ENCODE measurements at places on chromosomes 6 and 20.

GRCh38 chr6:93021235-93021915 is 398.0 kb downstream of the EPHA7 start:
- DNase-seq: no peak

GRCh38 chr6:1504465-1504864 is 105.2 kb upstream of the FOXC1 start:
- no peak for DNase-seq

DNA sequence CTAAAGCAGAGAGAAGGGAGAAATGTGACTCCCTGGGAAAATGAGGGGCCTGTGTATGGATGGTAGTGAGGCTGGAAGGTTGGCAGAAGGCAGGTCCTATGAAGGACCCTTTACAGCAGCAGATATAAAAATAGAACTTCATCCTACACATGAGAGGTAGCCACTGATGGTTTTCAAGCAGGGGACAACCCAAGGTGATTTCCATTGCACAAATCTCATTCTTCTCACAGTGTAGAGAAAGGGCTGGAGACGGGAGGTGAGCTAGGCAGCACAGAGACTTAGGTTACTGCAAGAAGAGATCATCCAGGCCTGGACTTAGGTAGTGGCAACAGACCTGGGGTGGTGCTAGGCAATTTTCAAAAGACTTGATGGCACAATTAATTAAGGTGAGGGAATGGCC is 30.7 kb downstream of the TRAM2 start:
- no peak for DNase-seq

- DNase-seq: no peak
These were observed 723.9 kb downstream of the KHDRBS2 start for GRCh38 chr6:61562098-61562497.

- peak; percentile 56 for DNase-seq
These were observed 206.0 kb upstream of the FOXQ1 start for GRCh38 chr6:1105833-1106400.

- DNase-seq: peak; percentile 3
These were observed 239.2 kb downstream of the KCNQ5 start for GRCh38 chr6:72861059-72861458.

DNA sequence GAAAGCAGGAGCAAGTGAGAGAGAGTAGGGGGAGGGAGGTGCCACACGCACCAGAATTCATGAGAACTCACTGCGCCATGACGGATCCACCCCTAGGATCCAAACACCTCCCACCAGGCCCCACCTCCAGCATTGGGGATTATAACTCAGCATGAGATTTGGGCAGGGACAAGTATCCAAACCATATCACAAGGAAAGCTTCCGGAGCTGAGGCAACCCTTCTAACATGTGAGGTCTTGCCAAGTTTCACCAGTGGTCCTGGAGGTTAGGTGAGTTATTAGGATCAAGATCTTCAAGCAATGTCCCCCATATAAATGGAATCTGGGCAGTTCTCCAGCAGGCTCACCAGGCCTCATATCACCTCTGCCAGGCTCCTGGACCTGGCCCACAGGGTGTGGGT is 308.4 kb downstream of the NRN1 start:
- DNase-seq: no peak

DNA sequence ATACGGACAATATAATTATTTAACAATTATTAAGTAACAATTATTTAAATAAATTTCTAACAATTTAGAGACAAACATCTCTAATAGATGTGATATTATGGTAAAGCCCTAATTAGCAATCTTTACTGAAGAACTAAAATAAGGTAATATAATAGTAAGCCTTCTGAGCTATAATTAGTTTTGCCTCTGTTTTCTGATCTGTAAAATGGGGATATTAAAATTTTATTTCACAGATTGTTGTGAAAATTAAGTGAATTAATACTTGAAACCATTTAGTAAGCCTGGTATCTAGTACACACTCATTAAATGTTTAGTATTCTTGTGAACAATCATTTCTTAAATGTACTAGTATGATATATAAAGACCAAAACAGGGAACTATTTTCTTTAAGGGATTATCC is 70.3 kb downstream of the CDK19 start:
- no peak for DNase-seq

- no peak for DNase-seq
These were observed 1.5 kb downstream of the E2F1 start for GRCh38 chr20:33684533-33685327.

DNA sequence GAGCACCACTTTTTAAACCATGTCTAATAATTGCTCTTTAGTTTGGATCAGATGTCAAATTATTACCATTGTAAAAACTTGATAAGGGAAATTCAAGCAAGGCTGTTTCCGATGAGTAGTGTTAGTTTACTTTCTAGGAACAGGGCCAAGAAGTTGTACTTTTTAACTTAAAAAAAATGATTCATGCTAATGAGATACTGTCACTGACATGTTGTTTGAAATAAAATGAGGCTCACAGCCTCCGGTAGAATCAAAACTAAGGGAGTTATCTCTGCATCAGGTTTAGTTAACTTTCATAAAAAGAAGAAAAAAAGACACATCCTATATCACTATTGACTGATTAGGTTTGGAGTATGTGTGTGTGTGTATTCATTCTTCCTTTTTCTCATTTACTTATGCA is 55.2 kb upstream of the SUPT3H start:
- no peak for DNase-seq

- no peak for DNase-seq
These were observed 21.7 kb downstream of the MDFI start for GRCh38 chr6:41659935-41660334.

DNA sequence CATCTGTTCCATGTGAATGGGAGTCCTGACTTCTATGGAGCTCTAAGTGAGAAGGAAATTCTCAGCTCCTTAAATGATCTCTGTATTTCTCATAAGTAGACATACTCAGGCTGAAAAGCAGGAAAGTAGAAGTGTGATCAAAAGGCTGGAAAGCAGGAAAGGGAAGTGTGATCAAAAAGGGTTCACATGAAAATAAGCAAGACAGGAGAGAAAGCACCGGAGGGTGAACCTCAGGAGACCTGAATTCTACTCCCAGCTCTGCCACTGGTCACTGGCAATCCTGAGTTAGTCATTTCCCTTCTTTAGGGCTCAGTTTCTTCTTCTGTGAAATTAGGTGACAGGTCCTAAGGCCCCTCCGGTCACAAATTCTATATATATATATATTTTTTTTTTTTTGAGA is 55.5 kb upstream of the TRERF1 start:
- no peak for DNase-seq

GRCh38 chr20:51562332-51563173 is 20.0 kb upstream of the NFATC2 start:
- peak; percentile 88 for DNase-seq

- no peak for DNase-seq
These were observed 555 bp upstream of the ZBTB46 start for GRCh38 chr20:63831646-63831992.

DNA sequence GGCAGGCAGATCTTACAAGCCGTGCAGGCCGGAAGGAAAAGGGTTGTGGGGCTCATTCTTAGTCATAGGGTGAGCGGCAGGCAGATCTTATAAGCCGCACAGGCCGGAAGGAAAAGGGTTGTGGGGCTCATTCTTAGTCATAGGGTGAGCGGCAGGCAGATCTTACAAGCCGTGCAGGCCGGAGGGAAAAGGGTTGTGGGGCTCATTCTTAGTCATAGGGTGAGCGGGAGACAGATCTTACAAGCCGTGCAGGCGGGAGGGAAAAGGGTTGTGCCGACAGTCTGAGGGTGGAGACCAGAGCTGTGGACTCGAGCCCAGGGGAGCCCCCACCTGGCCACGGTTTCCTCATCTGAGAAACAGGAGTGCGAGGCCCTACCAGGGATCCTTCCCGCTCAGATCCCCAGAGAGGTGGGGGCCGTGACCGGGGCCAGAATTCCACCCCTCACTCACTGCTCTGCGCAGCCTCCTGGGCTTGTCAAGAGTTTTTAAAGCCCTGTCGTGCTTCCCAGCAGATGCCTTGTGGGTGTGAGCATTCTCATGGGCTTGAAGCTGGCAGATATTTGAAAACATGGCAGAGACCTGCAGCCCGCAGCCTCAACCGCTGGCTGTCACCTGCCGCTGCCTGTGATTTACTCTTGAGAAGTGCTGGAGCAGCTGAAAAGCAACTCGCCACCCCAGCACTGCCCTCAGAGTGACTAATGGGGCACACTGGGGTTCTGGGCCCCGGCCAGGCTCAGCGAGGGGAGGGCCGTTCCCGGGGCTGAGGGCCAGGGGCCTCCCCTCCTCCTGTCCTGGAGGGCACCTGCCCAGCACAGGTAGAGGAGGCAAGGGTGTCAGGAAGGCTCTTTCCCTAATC is 31.9 kb downstream of the NTSR1 start:
- DNase-seq: peak; percentile 79

DNA sequence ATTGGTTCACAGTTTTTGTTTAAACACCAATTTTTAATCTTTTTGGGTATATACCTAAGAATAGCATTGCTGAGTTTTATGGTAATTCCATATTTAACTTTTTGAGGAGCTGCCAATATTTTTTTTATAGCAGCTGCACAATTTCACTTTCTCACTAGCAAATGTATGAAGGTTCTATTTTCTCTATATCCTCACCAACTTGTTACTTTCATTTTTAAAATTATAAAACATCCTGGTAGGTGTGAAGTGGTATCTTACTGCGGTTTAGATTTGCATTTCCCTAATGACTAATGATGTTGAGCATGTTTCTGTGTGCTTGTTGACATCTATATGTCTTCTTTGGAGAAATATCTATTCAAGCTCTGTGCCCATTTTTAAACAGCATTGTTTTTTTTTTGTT is 452.1 kb downstream of the GRIK2 start:
- DNase-seq: no peak

DNA sequence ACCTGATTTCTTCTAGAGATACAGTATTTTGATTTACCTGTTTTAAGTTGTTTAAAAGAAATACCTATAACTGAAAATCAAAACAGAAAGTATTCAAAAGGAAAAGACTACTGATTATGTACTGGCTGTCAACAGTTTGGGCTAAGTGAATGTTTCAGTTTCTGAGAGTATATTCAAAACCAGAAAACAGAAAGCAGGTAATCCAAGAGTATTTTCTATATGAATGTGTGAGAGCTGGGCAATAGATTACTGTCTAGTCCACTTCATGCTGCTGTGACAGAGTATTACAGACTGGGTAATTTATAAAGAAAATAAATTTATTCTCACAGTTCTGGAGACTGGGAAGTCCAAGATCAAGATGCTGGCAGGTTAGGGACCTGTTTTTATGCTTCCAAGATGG is 261.0 kb downstream of the ARHGAP18 start:
- DNase-seq: no peak

- DNase-seq: no peak
These were observed 1.9 kb downstream of the TOMM34 start for GRCh38 chr20:44958276-44958675.

- DNase-seq: no peak
These were observed 734 bp downstream of the MMS22L start for GRCh38 chr6:97282238-97282725.

DNA sequence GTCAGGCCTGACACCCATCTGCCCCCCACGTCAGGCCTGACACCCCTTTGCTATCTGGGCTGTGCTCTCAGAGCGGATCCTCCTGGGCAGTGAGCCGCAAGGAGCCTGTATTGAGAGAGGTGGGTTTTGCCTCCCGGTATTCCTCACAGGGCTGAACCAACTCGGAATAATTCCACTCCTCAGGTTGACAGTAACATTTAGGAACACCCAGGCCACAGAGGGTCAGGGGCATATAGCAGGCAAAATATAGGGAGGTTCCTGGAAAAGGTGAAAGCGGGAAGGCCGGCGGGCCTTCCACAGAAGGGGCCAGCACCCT is 6.8 kb upstream of the FGD2 start:
- no peak for DNase-seq

GRCh38 chr6:6942091-6942490 is 165.7 kb upstream of the RREB1 start:
- DNase-seq: no peak

DNA sequence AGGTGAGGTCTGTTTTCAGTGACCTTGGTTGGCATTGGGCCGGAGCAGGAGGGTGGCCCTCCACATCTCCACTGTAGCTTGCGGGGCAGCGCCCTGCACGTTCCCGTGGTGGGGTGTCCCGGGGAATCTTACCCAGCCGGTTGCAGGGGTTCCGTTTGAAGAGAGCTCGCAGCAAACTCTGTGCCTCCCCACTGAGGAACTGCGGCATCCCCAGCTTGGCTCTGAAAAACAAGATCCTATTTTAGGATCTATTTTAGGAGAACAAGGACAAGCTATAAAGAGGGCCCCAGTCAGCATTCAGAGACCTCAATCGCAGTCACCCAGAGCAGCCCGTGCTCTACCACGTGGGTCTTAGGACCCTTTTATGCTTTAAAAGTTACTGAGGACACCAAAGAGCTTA is 97.8 kb downstream of the RAMACL start:
- no peak for DNase-seq

- DNase-seq: no peak
These were observed 181.1 kb upstream of the TENT5A start for GRCh38 chr6:81933608-81934051.

- DNase-seq: peak; percentile 62
These were observed at the start of gene ZBTB2 for GRCh38 chr6:151391471-151392413. TSS of gene ZBTB2 (minus strand) at chr6:151391559. CDS start at chr6:151373637, 17,922 bp downstream.

GRCh38 chr20:45017857-45018256 is 51.5 kb downstream of the STK4 start:
- peak; percentile 11 for DNase-seq

DNA sequence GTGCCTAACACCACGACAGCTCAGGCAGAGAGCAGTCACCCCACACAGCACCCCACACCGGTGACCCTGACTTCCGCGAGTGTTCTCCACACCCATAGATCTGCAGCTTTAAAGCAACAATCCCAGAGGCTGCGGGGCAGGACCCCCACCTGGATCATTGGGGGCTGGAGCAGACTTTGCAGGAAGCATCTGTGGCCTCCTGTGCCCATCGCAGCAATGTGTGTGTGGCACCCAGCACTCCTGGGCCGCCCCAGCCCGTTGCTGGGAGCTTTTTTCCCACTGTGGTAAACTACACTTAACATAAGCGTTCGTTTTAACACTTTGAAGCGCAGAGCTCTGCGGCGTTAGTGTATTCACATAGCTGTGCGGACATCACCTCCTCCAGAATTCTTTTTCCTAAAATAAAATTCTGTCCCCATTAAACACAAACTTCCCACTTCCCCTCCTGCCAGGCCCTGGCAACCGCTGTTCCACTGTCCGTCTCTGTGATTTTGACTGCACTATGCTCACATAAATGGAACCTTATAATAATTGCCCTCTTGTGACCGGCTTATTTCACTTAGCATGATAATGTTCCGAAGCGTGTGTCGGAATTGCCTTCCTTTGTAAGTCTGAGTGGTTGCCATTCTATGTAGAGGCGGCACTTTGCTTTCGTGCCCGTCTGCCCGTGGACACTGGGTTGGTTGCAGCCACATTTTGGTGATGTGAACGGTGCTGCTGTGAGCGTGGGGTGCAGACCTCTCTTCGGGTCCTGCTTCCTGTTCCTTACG is 382.5 kb downstream of the CDH4 start:
- no peak for DNase-seq

GRCh38 chr20:33822991-33823390 is 11.8 kb downstream of the CHMP4B start:
- no peak for DNase-seq

- DNase-seq: peak; percentile 70
These were observed 391.8 kb upstream of the MMS22L start for GRCh38 chr6:97674802-97675201.

- DNase-seq: no peak
These were observed 126.5 kb downstream of the PACRG start for GRCh38 chr6:162854228-162854627.

GRCh38 chr6:28351087-28351486 is 1.3 kb downstream of the ZKSCAN3 start:
- DNase-seq: no peak

Measured in AG08395 (cell line).